ENCODE measurements at places on chromosomes 6 and 20. TPM values are rescaled to one million over a fixed set of nuclear protein-coding genes. Genes with fewer than 3 reads are reported as not detected.

The PPDPF gene
- total RNA-seq, result 149 TPM

- no peaks in the 10 kb centered on the region for H3K27me3 ChIP-seq
- no peak for DNase-seq
- H3K27ac ChIP-seq, result no peak overlapping the region
- H3K4me1 ChIP-seq, result no peaks in the 10 kb centered on the region
- no peak overlapping the region for H3K4me3 ChIP-seq
Observed at GRCh38 chr6:145189836-145190235, 545.5 kb downstream of the EPM2A start.

- H3K4me1 ChIP-seq, result peaks cover 7% of the 10 kb centered on the region
- peaks cover 4% of the 10 kb centered on the region for H3K27me3 ChIP-seq
- no peak overlapping the region for H3K27ac ChIP-seq
- no peak for DNase-seq
Observed at GRCh38 chr6:37115236-37115895, 54.6 kb upstream of the PIM1 start.

- DNase-seq, result no peak
- H3K27ac ChIP-seq, result peak overlapping the region; percentile 54
- no peaks in the 10 kb centered on the region for H3K36me3 ChIP-seq
- no peaks in the 10 kb centered on the region for H3K27me3 ChIP-seq
Observed at GRCh38 chr20:44513871-44514270, 8.0 kb downstream of the SERINC3 start.

- H3K4me1 ChIP-seq, result no peaks in the 10 kb centered on the region
- DNase-seq, result no peak
- no peak overlapping the region for H3K27ac ChIP-seq
Observed at GRCh38 chr6:79127660-79128059, 49.6 kb upstream of the PHIP start.

All from T-helper 17 cell (primary cell).